ENCODE measurements at places on chromosomes 2 and 18.

- DNase-seq, result no peak
These were observed 3.3 kb upstream of the SLC66A2 start for GRCh38 chr18:79954791-79955190.

DNA sequence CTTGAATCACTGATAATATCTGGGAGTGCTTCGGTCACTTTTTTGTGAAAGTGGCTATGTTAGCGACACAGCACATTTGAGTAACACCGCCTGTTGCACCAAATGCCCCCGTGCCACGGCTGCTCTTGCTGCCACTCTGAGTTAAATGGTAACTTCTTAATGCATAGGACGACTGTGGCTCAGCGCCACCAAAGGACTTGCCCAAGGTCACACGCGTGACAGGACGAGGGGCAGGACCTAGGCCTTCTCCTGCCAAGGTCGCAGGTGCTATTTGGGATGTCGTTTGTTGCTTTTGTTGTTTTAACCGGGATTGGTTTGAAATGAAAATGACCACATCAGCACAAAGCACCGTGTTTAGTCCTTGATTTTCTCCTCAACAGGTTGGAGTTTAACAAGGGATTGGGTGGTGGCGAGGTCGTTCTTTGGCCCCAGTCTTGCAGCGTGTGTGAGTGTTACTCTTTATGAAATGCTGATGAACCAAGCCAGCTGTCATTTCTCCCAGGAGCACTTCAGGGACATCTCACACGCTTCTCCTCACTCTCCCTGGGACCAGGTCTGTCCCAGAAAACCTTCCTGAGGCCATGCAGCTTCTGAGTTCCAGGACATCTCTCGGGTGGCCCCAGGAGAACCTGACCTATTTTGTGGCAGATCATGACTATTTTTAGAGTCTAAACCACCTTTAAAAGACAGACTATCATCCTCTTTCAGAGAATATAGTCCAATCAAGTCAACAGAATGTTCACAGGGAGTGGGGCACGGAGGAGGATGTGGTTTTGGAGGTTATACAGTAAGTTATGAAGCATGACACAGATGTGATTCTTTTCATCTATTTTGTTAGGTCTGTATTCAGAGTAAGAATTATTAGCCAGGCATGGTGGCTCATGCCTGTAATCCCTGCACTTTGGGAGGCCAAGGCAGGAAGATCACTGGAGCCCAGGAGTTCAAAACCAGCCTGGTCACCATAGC is 49.9 kb downstream of the MTCL1 start:
- DNase-seq, result no peak

- DNase-seq, result no peak
These were observed 125.7 kb upstream of the LMAN1 start for GRCh38 chr18:59484561-59485328.

- no peak for DNase-seq
These were observed 1.9 kb downstream of the PRSS56 start for GRCh38 chr2:232521959-232522622.

GRCh38 chr2:88903749-88904353 is 212.4 kb downstream of the RPIA start:
- DNase-seq, result no peak

DNA sequence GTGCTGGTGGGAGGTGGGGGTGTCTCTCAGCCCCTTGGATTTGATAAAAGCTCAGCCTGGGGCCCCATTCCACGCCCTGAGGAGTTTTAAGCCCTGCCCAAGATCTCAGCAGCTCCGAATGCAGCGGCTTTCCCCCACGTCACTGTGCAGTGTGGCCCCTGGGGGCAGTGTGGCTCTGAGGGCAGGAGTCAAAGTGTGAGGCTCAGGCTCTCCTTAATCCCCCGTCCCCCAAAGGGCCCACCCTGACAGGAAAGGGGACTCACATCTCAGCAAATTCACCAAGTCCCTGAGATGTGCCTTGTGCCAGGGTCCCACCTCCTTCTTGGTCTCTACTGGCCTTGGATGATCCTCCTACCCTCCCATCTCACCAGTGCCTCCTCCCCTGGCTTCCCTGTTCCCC is 25.2 kb downstream of the NPPC start:
- DNase-seq, result no peak

All from kidney epithelial cell (primary cell).